Small intestine (tissue), 16 donors: ENCODE measurements at places on chromosomes 3 and 15.

- H3K27me3 ChIP-seq = no peaks in the 10 kb centered on the region
- H3K4me3 ChIP-seq = no peak overlapping the region
- H3K36me3 ChIP-seq = no peaks in the 10 kb centered on the region
Measured at GRCh38 chr15:101325263-101326025, 30.4 kb upstream of the SNRPA1 start.

DNA sequence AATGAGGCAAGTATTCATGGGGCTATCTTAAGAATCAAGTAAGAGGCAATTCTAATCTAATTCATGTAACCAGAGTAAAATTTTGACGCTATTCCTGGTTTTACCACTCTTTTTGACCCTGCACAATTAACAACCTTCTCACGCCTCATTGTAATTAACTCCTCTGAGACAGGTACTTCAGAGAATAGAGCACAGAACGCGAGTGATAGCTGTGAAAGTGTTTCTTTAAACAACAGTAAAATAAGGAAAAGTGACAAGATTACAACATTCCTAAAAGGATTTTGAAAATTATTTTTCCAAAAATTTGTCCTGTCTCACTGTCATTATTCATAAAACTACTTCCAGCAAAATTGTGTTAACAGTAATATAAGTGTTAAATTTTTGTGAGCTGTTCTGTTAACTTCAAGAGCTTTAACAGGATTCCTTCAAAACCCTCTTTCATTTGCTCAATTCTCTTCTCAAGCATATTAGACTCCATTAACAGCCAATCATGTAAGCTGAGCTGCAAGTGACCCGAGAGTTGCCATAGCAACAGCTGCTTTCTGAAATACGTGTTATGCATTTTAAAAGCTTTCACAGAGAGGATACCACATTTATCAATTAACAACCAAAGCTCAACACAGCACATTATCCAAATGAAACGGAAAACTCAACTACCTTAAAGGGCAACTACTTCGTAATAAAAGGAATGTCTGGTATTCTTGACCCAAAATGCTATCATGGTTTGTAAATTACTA, 93.1 kb downstream of the STAG1 start:
- no peak overlapping the region for H3K27ac ChIP-seq
- H3K4me1 ChIP-seq = no peaks in the 10 kb centered on the region
- no peaks in the 10 kb centered on the region for H3K36me3 ChIP-seq
- H3K4me3 ChIP-seq = no peak overlapping the region
- DNase-seq = no peak

DNA sequence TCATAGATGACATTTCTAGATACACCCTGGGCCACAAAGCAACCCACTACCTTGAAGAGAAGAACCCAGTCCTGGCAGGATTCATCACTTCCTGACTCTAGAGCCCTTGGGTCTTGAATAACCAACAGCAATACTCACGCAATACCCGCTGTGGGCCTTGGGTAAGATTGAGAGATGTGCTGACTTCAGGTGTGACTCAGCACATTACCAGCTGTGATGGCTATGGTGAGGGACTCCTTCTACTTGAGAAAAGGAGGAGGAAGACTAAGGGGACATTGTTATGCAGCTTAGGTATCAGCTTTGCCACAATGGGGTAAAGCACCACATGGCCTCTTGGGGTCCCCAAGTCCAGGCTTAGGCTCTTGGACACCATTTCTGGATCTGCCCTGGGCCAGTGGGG, 14.9 kb downstream of the C3orf33 start:
- no peaks in the 10 kb centered on the region for H3K36me3 ChIP-seq
- H3K4me1 ChIP-seq = no peaks in the 10 kb centered on the region
- no peaks in the 10 kb centered on the region for H3K27me3 ChIP-seq

GRCh38 chr3:158105710-158106253, 438 bp downstream of the SHOX2 start:
- no peaks in the 10 kb centered on the region for H3K27me3 ChIP-seq
- no peaks in the 10 kb centered on the region for H3K36me3 ChIP-seq
- peak overlapping the region; percentile 40 for H3K4me3 ChIP-seq
- peak; percentile 18 for DNase-seq
- H3K27ac ChIP-seq = no peak overlapping the region

GRCh38 chr3:30742796-30743619, 136.6 kb downstream of the TGFBR2 start:
- H3K27ac ChIP-seq = no peak overlapping the region
- H3K4me3 ChIP-seq = no peak overlapping the region
- DNase-seq = no peak
- no peaks in the 10 kb centered on the region for H3K36me3 ChIP-seq
- H3K27me3 ChIP-seq = no peaks in the 10 kb centered on the region

GRCh38 chr15:60272623-60273022, 125.2 kb downstream of the ANXA2 start:
- peaks cover 3% of the 10 kb centered on the region for H3K27me3 ChIP-seq
- no peak overlapping the region for H3K27ac ChIP-seq
- DNase-seq = no peak

DNA sequence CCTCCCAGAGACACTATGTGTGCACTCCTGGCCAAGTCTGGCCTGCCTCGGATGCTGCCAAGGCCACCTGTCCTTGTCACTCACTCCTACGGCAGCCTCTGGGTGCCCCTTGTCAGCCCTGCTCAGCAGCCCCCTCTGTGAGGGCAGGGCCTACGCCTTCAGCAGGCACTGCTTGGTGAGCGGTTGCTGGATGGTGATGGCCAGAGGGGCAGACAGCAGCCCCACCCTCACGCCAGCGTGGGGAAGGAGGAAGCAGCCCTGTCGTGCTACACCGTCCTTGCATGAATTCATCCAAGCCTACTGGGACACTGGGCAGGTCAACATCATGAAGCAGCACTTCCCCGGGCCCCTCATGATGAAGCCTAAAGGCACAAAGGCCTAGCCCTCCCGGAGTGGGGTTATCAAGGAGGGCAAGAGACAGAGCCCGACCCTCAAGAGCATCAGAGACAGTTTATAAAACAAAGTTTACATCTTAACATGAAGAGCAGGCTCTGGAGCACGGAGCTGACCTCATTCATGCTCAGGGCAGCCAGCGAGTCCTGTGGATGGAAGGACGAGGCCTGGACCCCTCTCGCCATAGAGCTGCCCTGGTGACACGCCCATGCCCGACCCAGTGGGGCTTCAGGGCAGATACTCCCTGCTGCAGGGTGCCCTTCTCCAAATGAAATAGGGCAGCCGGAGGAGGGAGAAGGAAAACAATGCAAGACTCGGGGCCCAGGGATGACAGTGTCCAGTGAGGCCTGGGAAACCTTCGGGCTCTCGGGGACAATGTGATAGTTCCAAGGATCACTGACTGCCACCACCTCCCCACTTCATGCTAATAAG, 25.3 kb downstream of the CHDH start:
- H3K4me1 ChIP-seq = no peaks in the 10 kb centered on the region
- H3K27me3 ChIP-seq = no peaks in the 10 kb centered on the region
- no peak overlapping the region for H3K27ac ChIP-seq

- no peaks in the 10 kb centered on the region for H3K4me1 ChIP-seq
- no peak overlapping the region for H3K27ac ChIP-seq
- H3K27me3 ChIP-seq = no peaks in the 10 kb centered on the region
- H3K4me3 ChIP-seq = no peak overlapping the region
- no peak for DNase-seq
- H3K36me3 ChIP-seq = no peaks in the 10 kb centered on the region
Measured at GRCh38 chr3:40827942-40828688, 303.4 kb downstream of the ZNF621 start.

GRCh38 chr3:140187028-140187427, 252.0 kb downstream of the CLSTN2 start:
- H3K27me3 ChIP-seq = no peaks in the 10 kb centered on the region
- no peak overlapping the region for H3K4me3 ChIP-seq
- H3K4me1 ChIP-seq = no peaks in the 10 kb centered on the region
- H3K27ac ChIP-seq = no peak overlapping the region
- H3K36me3 ChIP-seq = no peaks in the 10 kb centered on the region

DNA sequence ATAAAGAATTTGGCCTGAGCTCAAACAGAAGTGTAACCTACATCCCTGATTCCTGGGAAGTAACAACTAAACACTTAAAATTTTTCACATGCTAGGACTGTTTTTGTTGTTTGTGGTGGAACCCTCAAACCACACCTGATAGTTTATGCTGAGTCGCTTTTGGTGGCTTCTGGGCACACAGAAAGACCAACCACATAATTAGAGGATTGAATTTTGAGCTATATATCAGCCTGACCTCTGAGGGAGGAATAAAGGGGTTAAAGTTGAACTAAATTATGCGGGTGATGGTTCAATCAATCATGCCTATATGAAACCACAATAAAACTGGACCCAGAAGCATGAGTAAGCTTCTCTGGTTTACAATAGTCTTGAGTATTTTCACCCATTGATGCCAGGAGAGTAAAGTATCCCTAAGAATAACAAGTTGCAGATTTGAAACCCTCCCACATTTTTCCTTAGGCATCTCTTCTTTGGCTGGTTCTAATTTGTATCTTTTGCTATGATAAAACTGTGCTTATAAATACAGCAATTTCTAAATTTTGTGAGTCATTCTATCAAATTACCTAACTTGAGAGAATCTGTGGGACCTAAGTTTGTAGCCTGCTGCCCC, 1304.5 kb upstream of the GBE1 start:
- no peak overlapping the region for H3K27ac ChIP-seq
- no peaks in the 10 kb centered on the region for H3K36me3 ChIP-seq
- no peaks in the 10 kb centered on the region for H3K27me3 ChIP-seq
- no peak for DNase-seq

GRCh38 chr3:6716420-6716819, 144.5 kb upstream of the GRM7 start:
- H3K27ac ChIP-seq = no peak overlapping the region
- H3K4me1 ChIP-seq = no peaks in the 10 kb centered on the region
- no peaks in the 10 kb centered on the region for H3K27me3 ChIP-seq
- H3K36me3 ChIP-seq = no peaks in the 10 kb centered on the region
- no peak overlapping the region for H3K4me3 ChIP-seq
- no peak for DNase-seq

- H3K27me3 ChIP-seq = peaks cover 49% of the 10 kb centered on the region
- no peaks in the 10 kb centered on the region for H3K4me1 ChIP-seq
- H3K36me3 ChIP-seq = no peaks in the 10 kb centered on the region
- H3K4me3 ChIP-seq = no peak overlapping the region
- H3K27ac ChIP-seq = no peak overlapping the region
Measured at GRCh38 chr3:133896002-133896761, 500 bp upstream of the RAB6B start.

DNA sequence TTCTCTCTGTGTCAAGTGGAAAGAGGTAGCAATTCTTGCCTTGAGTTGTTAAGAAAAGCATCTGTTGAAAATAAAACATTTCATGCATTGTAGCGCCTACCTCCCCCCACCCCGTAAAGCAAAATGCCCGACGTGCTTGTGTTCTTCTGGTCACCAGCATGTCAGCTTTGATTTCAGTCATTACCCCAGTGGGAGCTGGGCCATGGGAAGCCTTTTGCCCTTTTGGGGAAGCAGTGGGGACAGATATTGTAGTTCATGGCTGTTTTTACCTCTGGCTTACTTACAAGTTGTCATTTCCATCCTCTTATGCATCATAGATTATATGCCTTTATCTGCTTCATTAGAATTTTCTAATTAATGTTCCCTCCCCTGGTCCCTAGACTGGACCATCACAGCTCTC, 328.7 kb downstream of the RYR3 start:
- no peak for DNase-seq
- no peak overlapping the region for H3K27ac ChIP-seq
- no peaks in the 10 kb centered on the region for H3K4me1 ChIP-seq
- H3K36me3 ChIP-seq = no peaks in the 10 kb centered on the region

DNA sequence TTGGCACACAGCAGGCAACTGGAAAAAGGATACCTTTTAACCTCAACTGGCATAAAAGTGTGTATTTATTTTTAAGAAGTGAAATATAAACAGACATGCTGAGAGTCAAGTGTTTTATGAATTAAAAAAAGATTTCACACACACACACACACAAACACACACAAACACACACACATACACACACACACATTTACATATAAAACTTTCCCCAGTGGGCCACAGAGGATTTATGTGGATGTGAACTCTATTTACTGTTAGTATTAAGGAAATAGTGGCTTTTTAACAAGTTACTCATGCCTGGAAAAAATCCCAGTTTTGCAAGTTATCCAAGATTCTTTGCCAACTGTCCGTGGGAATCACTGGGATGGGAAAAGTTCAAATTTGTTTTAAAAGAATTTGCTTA, 725.9 kb upstream of the NR2F2 start:
- no peaks in the 10 kb centered on the region for H3K27me3 ChIP-seq
- H3K4me3 ChIP-seq = no peak overlapping the region
- DNase-seq = no peak
- H3K27ac ChIP-seq = no peak overlapping the region
- H3K4me1 ChIP-seq = peaks cover 3% of the 10 kb centered on the region

GRCh38 chr3:81650187-81650586, 111.3 kb downstream of the GBE1 start:
- H3K27ac ChIP-seq = no peak overlapping the region
- H3K4me3 ChIP-seq = no peak overlapping the region
- no peaks in the 10 kb centered on the region for H3K36me3 ChIP-seq
- H3K4me1 ChIP-seq = no peaks in the 10 kb centered on the region
- no peak for DNase-seq
- no peaks in the 10 kb centered on the region for H3K27me3 ChIP-seq

DNA sequence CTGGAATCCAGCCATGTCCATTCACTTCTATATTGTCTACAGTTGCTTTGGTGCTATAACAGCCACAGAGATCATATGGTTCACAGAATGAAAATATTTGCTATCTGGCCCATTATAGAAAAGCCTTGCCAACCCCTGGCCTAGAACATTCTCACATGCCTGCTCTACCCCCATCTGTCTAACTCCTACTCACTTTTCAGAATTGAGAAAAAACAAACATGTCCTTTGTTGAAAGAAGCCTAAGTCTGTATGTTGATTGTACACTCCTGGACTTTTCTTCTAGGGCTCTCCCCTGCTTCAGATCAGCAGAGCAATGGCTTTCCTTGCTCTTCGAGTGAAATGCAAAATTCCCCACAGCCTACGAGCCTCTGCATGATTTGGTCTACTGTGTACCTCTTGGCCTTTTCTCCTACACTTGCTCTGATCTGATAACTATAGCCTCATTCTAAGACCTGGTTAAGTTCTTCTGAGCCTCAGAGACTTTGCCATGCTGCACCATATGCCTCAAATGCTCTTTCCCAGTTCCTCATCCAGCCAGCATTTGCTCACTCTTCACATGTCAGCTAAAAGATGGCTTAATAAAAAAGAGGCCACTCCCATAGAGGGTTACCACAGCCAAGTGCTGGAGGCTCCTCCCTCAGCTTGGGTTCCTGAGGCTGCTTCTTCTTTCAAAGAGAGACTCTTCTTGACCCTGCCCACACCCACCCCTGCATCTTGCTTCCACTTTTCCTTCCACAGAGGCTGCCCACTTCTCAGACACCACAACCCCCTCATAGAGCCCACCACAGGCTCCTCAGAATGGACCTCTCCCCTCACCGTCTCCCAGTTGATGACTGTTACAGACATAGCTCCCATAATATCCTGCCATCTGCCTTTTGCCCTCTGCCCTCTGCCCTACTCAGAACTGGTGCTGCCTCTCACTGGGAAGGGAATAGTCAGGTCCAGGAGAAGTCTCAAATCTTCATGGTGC, 22.9 kb upstream of the DCLK3 start:
- DNase-seq = no peak
- no peaks in the 10 kb centered on the region for H3K36me3 ChIP-seq
- H3K4me3 ChIP-seq = no peak overlapping the region
- H3K27me3 ChIP-seq = peaks cover 9% of the 10 kb centered on the region
- no peaks in the 10 kb centered on the region for H3K4me1 ChIP-seq
- H3K27ac ChIP-seq = no peak overlapping the region
